ENCODE measurements at places on chromosomes 16 and 17. TPM values are rescaled to one million over a fixed set of nuclear protein-coding genes. Genes with fewer than 3 reads are reported as not detected.

ZNF174 gene
- polyA plus RNA-seq = 4.2 TPM

TM4SF5 gene
- polyA plus RNA-seq = 0.46 TPM

RRAD gene
- 2.9 TPM for polyA plus RNA-seq

PMP22 gene
- polyA plus RNA-seq = 6.7 TPM

KRT32 gene
- 0.05 TPM for polyA plus RNA-seq

MT3 gene
- polyA plus RNA-seq = 4.6 TPM

SLFN13 gene
- 2.9 TPM for polyA plus RNA-seq

CDH13 gene
- 0.12 TPM for polyA plus RNA-seq

SCN4A gene
- polyA plus RNA-seq = 0.23 TPM

OTOP2 gene
- polyA plus RNA-seq = not detected

C1QL1 gene
- polyA plus RNA-seq = 29.3 TPM

UBTF gene
- 40.9 TPM for polyA plus RNA-seq

KRT27 gene
- polyA plus RNA-seq = not detected

TP53TG3C gene
- polyA plus RNA-seq = not detected
